ENCODE measurements at places on chromosomes 2 and 18.

DNA sequence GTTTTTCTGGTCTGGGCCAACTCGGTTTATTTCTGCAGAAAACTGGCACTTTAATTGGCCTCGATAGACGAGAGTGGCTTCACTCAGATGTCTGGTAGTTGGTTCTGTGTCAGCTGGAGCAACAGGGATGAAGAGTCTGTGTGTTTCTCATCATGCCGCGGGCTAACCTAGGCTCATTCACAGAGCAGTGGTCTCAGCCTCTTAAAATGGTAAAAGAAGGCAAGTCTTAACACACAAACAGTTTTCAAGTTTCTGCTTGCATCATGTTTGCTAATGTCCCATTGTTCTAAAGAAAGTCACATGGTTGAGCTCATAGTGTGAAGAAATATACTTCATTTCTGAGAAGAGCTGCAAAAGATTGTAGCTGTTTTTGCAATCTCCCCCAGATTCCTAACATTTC is 37.5 kb upstream of the ANXA4 start:
- no peak for DNase-seq

DNA sequence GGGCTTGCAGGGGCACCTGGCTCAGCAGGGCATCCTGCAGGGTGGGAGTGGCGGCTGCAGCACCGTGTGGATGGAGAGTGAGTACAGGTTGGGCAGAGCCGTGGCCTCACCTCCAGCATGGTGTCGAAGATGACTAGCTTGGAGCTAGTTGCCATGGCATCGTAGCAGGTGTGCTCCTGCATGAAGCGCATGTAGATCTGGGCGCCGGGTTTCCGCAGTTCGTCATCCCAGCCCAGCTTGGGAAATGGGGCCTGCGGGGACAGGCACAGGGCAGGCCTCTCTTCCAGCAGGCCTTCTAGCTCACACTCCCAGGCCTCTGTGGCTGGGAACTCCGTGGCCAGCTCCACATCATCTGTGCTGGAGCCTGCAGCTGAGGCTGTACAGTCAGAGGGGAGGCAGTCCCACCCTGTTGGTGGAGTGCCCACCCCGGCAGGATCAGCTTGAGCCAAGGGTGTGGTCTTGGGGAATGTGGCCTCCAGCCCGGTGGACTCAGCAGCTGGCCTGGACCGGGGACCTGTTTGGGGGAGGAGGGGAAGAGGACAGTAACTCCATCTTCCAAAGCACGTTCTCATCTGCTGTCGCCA is 1.6 kb downstream of the PRKAG3 start:
- no peak for DNase-seq

DNA sequence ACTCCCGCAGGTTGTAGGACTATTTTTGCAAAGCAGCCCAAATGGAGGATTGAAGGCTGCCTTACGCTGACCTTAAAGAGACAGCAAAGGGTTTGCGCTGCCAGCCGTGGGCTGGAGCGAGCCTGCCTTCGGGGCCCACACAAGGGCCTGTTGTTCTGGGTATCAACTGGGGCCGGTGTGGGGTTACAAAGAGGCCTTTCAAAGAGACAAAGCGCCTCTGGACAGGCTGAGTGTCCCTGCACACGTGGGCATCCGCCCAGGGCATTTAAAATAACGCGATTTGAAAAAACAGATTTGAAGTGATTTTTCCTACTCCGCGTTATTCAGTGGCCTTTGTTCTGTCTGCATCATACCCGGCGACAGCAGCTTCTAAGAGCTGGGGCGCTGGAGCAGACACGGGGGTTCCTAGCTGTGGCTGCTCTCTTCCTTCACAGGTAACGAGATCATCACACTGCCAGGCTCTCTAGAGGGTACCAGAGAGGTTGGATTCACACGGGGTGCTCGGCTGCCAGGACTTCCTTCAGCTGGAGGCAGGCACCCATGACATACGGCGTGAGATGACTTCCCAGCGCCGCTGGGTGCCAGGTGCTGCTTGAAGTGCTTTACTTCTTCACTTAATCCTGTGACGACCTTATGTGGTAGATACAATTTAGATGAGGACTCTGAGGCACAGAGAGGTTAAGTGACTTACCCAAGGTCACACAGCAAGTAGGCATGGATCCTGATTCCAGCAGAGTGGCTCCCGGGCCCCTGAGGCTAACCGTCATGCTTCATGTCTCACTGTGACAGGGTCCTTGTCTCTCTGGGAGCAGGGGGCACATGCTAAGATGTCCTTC is 32.2 kb downstream of the MAL start:
- DNase-seq, result no peak

DNA sequence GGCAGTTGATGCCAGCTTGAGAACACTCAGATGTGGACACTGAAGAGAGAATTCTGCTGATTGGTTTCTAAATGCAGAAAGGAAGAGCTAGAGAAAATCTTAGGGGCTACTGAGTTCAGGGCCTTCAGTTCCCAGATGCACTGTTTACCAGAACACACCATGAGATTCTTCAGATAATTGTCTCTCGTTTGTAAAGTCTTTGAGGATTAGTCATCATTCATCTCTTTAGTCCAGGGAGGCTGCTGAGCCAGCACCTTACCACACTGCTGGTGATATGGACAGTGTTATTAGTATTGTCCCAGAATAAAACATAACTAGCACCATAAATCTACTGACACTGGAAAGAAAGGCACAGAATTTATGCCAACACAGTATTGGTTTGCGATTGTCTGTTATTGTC is 690.8 kb upstream of the CELF4 start:
- no peak for DNase-seq

- no peak for DNase-seq
Measured at GRCh38 chr2:98269830-98270229, 76.4 kb upstream of the CNGA3 start.

- DNase-seq, result no peak
Measured at GRCh38 chr2:167783261-167784083, 463.9 kb downstream of the STK39 start.

DNA sequence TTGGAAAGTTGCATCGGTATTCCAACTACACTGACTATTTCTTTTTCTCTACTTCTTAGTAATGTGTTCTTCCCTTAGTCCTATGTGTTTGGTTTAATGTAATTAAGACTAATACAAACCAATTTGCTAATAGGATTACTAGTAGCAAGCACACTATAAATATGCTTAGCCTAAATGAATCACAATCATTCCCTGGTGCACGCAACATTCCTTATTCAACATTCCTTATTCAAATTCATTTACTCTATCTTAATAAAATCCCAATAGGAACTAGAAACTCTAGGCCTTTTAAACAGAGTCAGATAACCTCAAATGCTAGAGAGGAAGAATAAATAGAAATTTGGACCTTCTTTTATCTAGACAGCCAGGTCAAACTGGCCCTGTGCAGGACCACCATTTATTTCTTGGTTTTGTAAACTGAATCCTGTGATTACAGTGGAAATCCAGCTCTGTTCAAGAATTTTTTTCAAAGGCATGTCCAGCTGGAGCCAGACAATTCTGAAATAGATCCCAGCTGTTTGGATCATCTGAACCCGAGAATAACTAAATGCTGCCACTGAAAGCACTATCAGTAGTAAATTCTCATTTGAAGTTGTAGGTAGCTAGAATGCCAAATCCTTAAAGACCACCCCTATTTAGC is 103.1 kb downstream of the PPP1R1C start:
- DNase-seq, result no peak

- DNase-seq, result no peak
Measured at GRCh38 chr2:85772019-85772745, 18.4 kb downstream of the ATOH8 start.

DNA sequence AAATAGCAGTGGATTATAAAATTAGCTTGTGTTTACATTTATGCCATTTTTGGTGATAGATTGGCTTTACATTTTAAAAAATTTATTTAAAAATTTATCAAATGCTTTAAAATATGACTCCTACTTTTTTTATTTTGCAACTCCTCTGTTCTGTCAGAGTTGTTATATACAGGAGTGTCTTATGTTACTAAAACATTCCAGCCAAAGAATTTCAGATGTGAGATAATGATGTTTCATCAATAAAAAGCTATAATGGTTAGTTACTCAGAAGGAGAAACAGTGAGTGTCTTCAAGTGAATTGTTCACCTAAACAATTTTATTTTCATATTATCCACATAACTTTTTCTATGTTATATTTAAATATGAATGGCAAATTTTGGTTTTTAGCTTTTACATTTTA is 52.7 kb downstream of the GLS start:
- no peak for DNase-seq

DNA sequence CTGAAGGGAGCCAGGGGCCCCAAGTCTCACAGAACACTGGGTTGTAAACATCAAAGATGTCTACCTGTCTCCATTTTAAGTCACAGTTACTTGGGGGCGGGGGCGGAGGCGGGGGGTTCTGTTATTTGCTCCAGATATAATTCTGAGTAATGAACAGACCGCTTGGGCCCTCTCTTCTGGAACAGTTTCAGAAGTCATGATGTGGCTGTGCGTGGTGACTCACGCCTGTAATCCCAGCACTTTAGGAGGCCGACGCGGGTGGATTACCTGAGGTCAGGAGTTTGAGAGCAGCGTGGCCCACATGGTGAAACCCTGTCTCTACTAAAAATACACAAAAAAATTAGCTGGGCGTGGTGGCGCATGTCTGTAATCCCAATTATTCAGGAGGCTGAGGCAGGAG is 157.9 kb upstream of the APCDD1 start:
- no peak for DNase-seq

DNA sequence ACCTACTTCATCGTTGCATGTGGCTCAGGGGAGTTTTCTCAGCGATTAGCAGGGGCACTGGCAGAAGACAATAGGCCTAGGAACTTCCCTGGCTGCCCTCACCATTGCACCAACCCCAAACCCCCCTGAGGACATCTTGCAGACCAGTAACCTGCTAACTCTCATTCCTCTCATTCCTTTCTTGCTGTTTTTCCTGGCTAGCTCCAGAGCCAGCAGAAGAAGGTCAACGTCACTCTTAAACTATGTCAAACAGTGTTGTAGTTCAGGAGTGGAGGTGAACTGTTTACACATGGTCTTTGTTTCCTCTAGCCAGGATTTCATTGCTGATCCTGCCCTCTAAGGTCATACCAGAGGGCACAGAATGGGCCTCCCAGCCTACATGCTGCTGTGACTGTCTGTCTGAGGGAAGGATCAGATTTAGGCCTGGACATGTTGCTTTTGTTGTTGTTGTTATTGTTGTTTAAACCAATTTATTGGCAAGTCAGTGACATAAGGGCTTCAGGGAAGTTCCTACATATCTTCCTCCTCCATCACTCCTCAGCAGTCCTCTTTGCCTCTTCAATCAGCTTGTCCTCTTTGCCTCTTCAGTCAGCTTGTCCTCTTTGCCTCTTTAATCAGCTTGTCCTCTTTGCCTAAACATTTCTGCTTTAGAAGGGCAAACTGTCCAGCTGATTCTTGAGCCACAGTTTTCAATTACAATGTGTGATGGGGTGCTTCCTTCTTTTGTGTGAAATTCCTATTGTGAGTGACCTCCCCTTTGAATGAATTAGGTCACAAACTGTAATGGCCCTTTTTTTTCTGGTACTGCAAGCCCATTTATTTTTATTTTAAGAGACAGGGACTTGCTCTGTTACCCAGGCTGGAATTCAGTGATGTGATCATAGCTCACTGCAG is 471.9 kb upstream of the TNP1 start:
- DNase-seq, result no peak

GRCh38 chr2:31240381-31241365 is 6.7 kb downstream of the EHD3 start:
- DNase-seq, result no peak

DNA sequence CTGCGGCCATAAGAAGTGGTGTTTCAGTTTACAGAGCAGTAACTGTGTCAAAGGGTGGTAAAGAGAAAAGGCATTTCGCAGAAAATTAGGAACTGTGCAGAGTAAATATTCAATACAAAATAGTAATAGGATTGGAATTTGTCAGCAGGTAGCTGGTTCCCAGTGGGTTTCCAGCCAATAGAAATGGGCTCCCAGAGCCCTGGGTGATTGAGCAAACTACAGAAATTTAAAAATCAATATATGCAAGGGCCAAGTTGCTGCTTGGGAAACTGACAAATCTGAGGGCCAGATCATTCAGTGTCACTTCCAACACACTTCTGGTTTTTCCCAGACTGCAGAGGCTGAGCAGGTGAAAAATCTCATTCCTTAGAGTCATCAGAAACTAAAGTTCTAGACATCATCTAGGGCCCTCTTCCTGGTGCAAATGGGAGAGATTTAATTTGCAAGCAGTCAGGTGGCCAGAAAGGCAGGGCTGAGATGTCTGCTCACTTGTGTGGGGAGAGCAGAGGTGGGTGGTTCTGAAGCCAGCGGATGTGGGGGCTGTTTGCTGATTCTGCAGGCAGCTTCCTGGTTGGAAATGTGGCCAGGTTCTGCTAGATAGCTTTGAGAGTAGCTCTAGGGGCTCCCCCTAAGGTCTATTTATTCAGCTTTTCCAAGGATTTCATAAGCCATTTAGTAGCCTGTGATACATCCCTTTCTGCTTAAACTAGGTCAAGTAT is 182.4 kb downstream of the NCK2 start:
- DNase-seq, result no peak

- DNase-seq, result no peak
Measured at GRCh38 chr2:205764270-205764746, 82.0 kb downstream of the NRP2 start.

DNA sequence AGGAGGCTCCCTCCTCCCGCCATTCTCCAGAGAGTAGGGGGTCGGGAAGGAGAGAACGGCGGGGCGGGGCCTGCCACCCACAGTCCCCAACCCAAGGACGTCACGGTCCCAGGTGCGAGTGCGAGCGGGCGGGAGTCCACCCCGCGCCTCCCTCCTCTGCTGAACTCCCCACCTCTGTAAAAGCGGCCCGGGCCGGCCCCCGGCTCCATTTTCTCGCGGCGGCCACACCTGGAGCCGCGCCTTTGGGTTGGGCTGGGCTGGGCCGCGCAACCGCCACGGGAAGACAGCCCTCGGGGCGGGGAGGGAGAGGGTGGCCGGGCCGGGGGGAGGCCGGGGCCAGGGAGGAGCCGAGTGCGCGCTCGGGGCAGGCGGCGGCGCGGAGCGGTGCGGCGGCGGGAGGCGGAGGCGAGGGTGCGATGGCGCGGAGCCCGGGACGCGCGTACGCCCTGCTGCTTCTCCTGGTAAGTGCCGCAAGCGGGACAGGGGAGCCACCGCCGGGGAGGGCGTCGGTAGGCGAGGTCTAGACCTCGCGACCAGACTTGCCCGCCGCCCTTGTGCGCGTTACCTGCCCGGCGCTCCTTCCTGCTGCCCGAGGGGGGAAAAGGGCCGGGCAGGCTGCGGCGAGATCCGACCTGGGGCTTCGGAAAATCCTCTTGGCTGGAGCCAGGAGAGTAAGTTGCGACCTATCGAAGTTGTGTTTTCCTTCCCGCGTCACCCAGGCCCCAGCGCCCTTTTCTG is at the start of gene DSG2:
Gene DSG2 (plus strand): TSS at position 342 of the 738 bp plus-strand sequence. CDS start 75 bp downstream, at position 417.
- peak; percentile 85 for DNase-seq

DNA sequence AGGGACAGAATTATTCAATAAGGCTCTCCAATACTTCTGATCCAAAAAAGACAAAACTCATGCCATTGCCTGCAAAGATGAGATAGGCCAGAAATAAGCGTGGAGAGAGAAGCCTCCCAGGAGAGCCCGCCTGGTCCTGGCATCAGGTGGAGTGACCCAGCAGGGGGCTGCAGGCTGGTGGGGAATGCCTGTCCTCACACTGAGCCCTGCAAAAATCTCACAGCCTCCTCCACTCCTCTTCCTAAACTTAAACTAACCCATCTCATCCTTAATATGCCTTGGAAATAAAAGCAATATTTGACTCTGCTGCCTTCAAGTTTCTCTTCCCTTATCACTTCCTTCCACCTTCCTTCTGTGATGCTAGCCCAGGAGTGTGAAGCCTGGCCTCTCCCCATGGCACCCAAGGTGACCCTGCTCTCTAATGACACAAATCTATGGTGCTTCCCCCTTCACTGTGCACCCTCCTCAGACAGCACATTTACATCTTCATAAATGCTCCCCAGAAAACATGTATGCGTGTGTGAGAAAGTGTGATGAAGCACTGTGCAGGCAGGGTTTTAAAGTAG is 218.4 kb downstream of the ANAPC1 start:
- no peak for DNase-seq
